ENCODE measurements at places on chromosomes 12 and 14.

DNA sequence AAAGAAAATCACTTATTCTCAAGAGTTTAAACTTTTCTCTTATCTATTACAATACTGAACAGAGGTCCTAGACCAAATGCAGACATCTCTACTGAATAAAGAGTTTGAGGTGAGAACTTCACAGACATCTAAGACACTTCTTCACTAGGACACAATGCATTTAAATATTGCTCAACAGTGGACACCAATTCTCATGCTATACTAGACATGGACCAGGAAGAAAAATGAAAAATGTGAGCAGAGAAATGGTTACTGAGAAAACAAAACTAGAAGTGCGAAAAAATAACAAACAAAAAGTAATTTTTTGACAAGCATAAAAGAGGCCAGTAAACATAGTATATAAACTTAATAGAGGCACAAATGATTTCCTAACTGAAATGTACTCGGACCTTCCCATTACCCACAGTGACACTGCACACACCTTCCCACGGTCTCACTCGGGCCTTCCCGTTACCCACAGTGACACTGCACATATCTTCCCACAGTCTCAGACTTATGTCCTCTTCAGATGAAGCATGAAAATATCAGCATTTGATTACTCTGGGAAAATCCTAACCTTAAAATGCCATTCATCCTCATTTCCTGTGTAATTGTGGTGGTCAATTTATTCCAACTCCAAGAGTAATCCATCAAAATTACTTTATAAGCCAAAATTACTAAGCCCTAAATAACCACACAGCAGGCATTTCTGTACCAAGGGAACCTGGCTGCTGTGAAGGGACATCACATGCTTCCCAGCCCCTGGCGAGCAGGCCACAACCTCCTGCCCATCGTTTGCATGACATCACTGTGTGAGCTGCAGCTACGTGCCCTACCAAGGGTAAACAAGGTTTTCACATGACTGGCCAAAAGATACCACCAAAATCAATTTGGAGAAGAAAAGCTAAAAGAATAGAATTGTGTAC, 6.4 kb downstream of the SLC15A4 start:
- DNase-seq, result no peak

DNA sequence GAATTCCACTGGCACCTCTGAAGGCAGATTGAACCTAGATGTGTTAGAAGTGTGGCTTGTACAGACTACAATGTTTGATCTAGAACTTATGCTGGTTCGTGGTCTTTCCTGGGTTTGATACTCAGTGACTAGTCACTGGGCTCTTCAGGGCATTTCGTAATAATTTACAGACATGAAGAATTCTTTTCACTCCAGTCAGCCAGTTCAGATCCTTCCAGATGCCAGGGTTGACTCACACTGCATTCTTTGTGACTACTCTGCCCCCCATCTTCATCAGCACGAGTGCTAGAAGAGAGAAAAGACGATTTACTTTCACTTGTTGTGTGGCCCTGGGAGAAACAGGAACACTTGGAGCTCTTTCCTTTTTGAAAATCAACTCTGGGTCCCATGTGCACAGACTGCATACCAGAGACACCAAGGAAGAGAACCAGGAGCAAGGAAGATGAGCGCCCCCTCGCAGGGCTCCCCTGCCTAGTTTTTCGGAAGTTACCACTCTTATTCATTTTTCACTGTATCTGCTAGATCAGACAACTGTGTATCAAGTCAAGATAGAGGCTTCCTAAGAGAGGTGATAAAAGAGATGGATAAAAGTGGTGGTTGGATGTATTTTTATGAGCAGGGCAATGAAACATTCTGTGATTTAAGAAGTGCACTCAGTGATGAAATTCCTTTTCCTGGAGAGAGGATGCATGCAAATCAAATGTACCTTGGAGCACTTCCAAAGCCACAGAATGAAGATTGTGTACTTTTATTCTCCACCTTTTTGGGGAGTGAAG, 33.5 kb upstream of the EVL start:
- no peak for DNase-seq

GRCh38 chr14:69055999-69056788, 77.1 kb upstream of the ACTN1 start:
- no peak for DNase-seq

- no peak for DNase-seq
These were observed 126.7 kb downstream of the PRKD1 start for GRCh38 chr14:29800961-29801360.

- DNase-seq, result no peak
These were observed 49.8 kb downstream of the NTS start for GRCh38 chr12:85923767-85924331.

GRCh38 chr12:67884596-67884995, 104.7 kb upstream of the IFNG-AS1 start:
- no peak for DNase-seq

DNA sequence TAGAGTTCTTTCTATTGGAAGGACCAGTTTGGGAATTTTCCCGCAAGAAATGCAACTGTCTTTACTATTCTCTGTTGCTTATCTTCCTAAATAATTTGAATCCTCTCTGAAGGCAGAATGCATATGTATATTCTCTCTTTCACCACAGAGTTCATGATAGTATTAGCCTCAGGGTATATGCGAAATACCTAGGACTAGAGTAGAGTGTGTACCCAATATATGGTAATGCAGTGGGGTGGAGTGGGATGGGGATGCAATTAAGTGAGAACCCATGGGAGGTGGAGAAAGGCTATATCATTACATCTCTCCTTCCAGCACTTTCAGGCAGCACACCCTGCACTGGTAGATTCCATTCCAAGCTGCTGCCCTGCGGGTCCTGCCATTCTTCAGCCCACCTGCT, 207.3 kb downstream of the ANO2 start:
- DNase-seq, result no peak

DNA sequence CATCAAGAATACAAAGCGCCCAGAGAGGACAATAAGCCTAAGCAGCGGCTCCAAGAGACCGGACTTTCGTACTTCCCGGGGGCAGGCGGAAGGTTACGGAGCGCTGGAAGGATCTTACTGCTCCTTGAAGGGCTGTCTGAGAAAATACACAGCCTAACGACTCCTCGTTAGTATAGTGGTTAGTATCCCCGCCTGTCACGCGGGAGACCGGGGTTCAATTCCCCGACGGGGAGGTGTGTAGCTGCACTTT, 12.1 kb upstream of the TMPO start:
- DNase-seq, result peak; percentile 81

- DNase-seq, result no peak
These were observed 181.7 kb downstream of the ADAMTS20 start for GRCh38 chr12:43370263-43370662.

GRCh38 chr12:116700066-116700465, 37.8 kb downstream of the SPRING1 start:
- no peak for DNase-seq

DNA sequence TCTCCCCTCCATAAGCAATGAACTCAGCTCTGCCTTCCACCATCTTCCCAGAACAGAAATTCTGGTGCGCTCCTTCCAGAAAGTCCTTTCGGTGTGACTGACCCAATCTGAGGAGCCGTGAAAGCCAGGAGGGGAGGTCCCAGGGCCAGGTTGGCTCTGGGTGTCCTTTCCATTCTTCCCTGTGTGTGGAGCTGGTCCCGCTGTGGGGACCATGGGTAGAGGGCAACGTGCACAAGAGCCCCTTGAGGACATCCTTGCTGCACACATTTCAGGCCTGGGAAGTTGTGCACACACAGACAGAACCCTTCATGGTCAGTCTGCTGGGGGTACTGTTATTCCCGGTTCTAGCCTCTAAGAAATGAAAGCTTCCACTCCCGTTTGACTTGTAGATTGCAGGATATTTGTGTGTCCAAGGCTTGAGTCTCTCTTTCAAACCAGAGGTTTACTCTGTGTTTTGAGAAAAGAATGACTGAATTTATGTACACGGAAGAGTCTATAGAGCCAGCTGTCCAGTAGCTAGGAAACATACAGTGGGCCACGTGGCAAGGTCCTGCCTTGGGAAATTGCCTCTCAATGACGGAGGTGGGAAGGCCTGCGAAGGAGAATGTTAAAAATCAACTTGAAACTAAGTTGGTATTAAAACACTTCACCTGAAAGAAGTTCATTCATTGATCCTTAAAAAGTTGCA, 10.1 kb downstream of the NFKBIA start:
- DNase-seq, result no peak

DNA sequence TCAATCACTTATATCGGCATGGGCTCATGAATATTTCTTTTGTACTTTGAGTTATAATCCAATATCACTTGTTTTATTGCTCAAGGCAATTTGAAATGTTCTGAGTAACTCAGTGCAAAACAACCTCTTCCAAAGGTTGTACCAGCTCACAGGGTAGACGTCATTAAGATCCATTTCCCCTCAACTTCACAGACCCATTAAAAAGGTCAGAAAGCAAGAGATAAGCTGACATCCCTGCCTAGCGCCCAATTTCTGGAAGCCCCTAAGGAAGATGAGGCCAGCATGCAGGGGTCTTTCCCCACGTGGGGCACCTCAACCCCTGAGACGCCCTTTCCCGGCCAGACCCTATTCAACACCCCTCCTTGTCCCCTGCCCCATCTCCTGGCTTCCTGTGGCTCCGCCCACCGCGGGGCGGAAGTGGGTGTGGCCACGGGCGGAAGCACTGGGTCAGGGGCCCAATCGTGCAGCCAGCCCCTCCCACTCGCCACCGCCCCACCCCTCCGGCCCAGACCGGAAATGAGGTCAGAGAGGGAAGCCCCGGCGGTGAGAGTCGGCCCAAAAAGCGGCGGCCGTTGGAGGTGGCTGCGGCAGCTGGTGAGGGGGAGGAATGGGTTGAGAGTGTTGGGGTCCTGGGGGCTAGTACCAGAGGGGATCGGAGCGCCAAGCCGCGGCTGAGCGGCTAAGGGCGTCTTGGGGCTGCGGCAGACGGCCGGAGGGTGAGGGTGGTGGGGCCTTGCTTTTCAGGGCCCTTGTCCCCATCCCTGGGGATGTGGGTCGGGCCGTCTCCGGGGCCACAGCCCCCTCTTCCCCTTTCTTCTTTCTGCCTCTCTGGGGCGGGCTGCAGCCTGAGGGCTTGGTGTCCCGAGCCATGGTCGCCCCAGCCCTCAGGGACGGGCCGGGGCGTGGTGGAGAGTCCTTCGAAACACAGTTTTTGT, at the start of gene GPATCH2L:
Gene GPATCH2L (plus strand): TSS at position 525 of the 935 bp plus-strand sequence. CDS start 2,442 bp downstream, outside the sequence.
- DNase-seq, result peak; percentile 97

DNA sequence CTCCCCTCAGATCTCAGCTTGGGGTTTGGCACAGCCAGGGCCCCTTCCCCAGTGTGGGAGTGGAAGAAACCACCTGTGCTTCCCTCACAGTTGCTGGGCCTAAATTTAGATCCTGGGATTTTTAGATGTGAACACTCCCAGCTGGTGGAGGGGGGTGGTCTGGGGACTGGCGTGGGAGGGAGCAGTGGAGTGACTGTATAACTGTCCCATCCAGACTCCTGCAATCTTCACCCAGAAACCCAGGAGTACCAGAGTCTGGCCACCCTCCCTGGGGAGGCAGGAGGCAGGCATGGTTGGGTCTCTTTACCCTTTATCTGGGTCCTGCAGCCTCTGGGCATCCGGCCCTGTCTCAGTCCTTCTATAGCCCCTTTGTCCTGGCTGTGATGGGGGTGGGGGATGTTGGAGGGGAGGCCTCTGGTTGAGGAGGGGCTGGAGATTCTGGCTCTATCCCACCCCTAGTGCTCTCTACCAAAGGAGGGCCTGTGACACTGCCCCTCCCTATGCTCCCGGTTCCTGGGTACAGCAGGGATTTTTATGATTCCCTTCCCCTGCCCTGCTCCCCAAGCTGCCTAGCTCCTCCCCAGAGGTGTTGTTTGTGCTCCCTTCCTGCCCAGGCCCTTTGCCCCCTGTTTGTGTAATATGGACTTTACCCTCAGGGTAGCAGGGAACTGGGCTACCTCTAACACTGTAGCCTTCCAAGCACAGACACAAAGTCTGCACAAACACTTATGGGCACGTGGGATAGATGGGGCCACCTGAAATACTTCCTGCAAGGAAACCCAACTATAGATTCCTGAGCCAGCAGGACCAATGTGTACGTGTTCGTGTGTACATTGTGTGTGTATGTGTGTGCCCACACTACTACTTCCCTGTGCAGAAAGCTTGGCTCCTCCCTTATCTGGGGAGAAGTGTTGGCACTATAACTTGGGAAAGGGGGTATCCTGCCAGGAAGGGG, 1.7 kb downstream of the ERBB3 start:
- DNase-seq, result no peak

DNA sequence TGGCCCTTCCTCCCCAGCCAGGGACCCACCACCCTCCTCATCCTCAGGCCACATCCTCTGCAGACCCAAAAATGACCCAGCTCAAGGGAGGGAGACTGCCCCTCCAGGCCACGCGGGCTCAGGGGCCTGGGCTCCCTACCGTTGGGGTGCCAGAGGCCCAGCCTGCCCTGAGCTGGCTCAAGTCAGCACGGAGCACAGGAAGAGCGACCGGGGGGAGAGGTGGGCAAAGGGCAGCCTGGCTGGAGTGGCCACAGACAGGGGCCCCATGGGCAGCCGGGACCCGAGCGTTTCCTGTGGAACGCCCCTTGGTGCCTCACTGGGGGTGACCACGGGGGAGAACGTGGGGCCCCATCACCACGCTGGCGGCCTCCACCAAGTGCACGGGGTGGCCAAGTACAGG, 10.7 kb downstream of the JAG2 start:
- DNase-seq, result no peak

GRCh38 chr12:54276368-54276767, 3.6 kb downstream of the CBX5 start:
- DNase-seq, result no peak

DNA sequence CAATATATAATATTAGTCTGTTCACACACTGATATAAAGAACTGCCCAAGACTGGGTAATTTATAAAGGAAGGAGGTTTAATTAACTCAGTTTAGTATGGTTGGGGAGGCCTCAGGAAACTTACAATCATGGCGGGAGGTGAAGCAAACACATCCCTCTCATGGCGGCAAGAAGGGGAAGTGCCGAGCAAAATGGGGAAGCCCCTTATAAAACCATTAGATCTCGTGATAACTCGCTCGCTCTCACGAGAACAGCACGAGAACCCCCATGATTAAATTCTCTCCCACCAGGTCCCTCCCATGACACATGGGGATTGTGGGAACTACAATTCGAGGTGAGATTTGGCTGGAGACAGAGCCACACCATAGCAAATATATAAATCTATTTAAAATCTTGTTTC, 269.8 kb downstream of the ATP23 start:
- DNase-seq, result no peak

DNA sequence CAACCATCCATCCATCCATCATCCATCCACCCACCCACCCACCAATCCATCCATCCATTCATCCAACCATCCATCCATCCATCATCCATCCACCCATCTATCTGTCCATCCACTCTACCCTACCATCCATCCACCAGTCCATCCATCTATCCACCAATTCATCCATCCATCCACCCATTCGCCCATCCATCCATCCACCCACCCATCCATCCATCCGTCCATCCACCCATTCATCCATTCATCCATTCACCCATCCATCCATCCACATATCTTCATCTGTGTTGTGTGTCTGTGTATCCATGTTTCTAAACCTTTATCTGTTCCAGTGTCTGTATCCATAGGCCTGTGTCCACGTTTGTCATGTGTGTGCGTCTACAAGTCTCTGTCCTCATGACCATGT, 9.9 kb downstream of the HNF1A start:
- DNase-seq, result no peak

DNA sequence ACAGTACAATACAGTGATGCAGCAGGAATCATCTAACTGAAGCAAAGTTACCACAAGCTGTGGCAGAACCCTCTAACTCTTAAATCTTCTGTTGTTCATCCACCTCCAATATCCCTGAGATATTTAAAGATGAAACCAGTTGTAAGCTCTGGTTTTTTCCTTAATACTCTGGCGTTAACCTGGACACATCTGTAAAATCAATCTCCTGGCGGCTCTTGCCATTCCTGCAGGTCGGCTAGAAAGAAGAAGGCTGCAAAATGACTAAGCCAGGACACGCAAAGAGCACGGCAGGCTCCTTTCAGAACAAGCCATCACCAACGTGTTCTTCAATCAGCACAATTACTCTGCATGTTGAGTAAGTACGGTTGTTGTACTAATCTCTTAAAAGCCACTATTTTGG, 309.3 kb downstream of the MED13L start:
- DNase-seq, result no peak
